ENCODE measurements at places on chromosomes 11 and 22.

DNA sequence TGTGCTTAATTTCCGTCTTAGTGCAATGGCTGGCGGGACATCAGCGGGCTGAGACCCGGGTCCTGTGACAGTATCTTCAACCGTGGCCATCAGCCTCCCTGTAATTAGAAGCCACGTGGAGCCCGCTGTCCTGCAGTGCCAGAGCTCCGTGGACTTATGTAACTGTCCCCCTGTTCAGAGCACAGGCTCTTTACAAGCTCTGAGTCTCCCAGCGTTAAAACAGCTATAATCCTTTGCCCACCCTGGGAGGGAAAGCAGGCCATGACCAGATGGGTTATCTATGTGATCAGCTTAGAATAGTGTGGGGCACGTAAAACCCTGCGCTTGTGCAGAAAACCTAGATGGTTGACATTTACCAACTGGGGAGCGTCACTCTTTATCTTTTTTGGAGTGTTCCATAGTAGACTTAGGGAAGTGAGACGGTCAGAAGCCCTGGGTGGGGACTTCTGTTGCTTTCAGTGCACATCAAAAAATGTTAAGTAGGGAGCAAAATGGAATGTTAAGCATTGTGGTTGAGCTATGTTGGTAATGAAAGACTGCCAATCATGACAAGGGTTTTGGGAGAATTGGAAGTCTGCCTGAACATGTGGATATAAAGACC is 103.5 kb upstream of the CADM1 start:
- no peak overlapping the region for H3K27ac ChIP-seq
- no peaks in the 10 kb centered on the region for H3K27me3 ChIP-seq
- H3K36me3 ChIP-seq, result no peaks in the 10 kb centered on the region
- no peak for DNase-seq

DNA sequence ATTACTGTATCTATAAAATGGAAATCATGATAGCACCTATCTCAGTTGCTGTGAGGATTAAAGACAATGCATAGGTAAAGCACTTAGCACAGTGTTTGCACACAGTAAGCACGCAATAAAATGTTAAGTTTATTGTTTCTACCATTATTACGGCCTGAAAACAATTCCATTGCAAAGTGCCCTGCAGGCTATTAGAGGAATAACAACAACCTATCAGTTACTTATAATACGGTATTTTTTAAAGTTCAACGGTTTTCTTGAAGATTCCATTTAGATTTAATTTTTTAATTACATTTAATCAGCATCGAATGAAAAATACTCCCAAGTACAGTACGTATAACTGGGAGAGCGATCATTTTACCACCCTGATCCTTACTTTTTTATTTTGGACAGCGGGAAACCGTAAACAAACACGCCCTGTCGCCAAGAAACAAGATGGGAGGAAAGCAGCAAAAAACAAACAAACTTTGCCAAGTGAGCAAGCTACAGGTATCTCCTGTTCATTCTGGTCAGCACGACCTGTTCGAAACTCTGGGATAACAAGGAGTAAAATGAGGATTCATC is 893 bp downstream of the SLC36A4 start:
- H3K27ac ChIP-seq, result peak overlapping the region; percentile 92
- H3K36me3 ChIP-seq, result no peaks in the 10 kb centered on the region
- DNase-seq, result no peak

GRCh38 chr11:1121813-1122663 is 35.7 kb upstream of the MUC5AC start:
- H3K36me3 ChIP-seq, result peaks cover 1% of the 10 kb centered on the region
- H3K4me1 ChIP-seq, result no peaks in the 10 kb centered on the region
- no peaks in the 10 kb centered on the region for H3K27me3 ChIP-seq

- no peak for DNase-seq
- H3K27ac ChIP-seq, result no peak overlapping the region
- H3K36me3 ChIP-seq, result no peaks in the 10 kb centered on the region
- peaks cover 6% of the 10 kb centered on the region for H3K4me1 ChIP-seq
- H3K4me3 ChIP-seq, result no peak overlapping the region
These were observed 5.9 kb downstream of the RNF215 start for GRCh38 chr22:30381264-30381663.

GRCh38 chr11:2527621-2528291 is 82.9 kb downstream of the KCNQ1 start:
- H3K36me3 ChIP-seq, result no peaks in the 10 kb centered on the region
- no peaks in the 10 kb centered on the region for H3K27me3 ChIP-seq

DNA sequence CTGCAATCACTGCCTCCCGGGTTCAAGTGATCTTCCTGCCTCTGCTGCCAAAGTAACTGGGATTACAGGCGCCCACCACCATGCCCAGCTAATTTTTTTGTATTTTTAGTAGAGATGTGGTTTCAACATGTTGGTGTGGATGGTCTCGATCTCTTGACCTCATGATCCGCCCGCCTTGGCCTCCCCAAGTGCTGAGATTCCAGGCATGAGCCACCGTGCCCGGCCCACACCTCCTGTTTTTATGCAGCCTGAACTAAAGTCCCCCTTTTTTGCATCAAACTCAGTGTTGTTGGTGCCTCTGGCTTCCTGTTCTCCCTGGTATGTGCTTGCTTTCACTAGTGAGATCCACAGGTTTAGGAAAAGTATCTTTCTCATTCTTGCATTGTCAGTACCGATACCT is 4.2 kb downstream of the TBC1D22A start:
- H3K4me3 ChIP-seq, result no peak overlapping the region
- peak overlapping the region; percentile 27 for H3K27ac ChIP-seq
- H3K4me1 ChIP-seq, result peaks cover 61% of the 10 kb centered on the region
- H3K36me3 ChIP-seq, result peaks cover 26% of the 10 kb centered on the region

All from activated CD4-positive, alpha-beta T cell treated with anti-CD3 and anti-CD28 coated beads, Interleukin-2, amount 10 ng/mL, durations not matched to agents 7 days and 5 days (primary cell).